ENCODE measurements at places on chromosomes 12 and 14. TPM values are rescaled to one million over a fixed set of nuclear protein-coding genes. Genes with fewer than 3 reads are reported as not detected.

TAS2R13 gene
- total RNA-seq = 0.36 TPM

GRCh38 chr12:20390846-20391245, 22.5 kb downstream of the PDE3A start:
- no peak for DNase-seq

DNA sequence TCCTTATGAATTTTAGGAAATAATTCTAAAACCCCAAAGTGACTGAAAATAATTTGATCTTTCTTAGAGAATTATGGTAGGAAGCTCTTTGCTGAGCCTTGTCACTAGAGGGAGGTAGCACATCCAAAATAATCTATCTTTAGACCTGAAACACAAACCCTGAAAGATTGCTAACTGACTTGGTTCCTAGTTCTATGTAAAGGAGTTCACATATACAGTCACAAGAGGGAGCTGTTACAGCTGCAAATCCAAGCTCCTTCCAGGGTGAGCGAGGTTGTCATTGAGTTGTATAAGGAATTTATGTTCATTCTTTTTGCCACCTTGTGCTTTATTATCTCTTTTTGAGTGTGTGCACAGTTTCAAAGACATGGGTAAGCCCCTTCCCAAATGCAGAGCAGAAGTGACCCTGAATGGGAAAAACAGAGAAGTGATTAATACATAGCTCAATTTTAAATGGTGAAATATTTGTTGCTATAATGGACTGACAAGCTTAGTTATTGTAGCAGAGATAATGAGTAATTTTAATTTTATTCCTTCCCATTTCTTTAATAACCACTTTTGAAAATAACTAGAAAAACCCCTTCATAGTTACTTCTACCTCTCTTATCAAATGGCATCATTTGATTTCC, 387.9 kb downstream of the DAD1 start:
- peak; percentile 22 for DNase-seq

TMCC3 gene
- 0.12 TPM for total RNA-seq

DNA sequence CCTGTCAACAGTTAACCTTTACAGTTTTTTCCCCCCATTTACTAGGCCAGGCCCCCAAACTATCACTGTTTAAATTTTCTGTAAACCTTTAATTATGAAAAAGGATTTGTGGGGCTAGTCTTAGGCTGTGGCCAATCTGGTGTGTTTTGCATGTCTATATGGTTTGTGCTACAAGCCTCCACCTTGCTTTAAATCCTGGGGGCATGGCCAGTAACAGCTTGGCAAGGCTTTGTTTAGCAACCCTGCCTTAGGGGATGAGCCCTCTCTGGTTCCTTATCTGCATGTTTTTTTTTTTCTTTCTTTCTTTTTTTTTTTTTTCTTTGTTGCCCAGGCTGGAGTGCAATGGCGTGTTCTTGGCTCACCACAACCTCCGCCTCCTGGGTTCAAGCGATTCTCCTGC, 102.7 kb downstream of the KCNMB4 start:
- DNase-seq = no peak

GRCh38 chr12:15701206-15701605, 88.0 kb downstream of the EPS8 start:
- DNase-seq = no peak

- no peak for DNase-seq
These were observed 36.2 kb upstream of the FERMT2 start for GRCh38 chr14:52987042-52987441.

DNA sequence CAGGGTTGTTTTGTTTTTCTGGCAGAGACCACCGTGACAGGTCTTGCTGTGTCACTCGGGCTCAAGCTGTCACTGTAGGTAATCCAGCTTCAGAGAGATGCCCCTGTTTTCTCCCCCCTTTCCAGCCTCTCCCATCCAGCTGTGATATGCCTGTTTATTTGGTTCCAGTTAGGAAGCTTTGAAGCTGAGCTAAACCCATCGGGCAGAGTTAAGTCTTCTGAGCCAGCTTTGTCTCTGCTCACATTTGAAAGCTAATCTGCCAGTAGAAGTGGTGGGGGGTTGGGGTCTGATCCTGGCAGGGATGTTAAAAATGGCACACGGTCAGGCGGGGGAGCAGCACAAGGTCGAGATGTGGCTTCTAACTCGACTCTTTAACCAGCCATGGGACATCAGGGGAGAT, 130.0 kb downstream of the TSPAN9 start:
- no peak for DNase-seq

CCDC175 gene
- total RNA-seq = not detected

CYP27B1 gene
- total RNA-seq = 2.1 TPM

DNA sequence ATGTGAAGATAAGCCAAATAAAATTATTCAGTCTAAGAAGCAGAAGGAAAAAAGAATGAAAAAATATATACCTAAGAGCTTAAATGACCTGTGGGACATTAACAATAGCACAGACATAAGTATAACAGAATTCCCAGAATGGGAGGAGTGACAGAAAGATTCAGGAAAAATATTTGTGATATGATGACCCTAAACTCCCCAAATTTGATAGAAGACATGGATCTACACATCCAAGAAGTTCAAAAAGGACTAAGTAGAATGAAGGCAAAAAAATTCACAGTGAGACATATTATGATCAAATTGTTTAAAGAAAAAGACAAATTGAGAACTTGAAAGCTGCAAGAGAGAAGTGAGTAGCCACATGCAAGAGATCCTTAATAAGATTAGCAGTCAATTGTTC, 211.4 kb upstream of the OR4E1 start:
- DNase-seq = no peak

DNA sequence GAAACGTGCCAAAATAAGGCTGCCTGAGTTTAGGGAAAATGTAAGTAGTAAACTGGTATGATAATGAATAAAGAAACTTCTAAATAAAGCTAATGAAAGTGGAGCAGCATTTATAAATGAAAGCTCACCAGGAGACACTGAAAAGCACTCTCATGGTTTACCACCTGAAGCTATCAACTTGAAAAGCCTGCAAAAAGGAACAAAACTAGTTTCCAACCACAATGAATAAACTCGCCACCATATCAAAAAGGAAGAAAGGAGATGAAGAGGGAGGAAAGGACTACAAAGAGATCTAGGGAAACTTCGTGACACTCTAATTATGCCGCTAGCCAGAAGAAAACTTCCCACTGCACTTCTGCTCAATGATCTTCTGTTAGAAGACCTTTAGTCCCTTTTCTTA, 66.7 kb downstream of the MED13L start:
- DNase-seq = no peak

- peak; percentile 5 for DNase-seq
These were observed 1016.4 kb downstream of the NRXN3 start for GRCh38 chr14:79186523-79186922.
